ENCODE measurements at places on chromosomes 5 and 9.

GRCh38 chr5:167392240-167392639 is 899.2 kb upstream of the WWC1 start:
- no peak for DNase-seq

DNA sequence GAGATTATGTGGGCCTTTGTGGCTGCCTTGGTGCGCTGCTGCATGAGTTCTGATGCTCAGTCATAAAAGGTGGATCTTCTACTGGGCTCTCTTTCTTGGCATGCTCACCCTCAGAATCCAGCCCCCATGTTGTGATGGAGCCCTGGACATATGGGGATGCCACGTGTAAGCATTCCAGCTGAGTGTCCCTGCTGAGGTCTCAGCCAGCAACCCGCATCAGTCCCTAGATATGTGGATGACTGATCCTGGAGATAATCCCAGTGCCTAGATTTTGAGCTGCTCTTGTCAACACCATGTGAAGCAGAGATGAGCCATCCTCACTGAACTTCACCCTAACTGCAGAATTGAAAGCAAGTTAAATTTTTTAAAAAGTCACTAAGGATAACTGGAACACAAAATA is 390.1 kb downstream of the DMRT2 start:
- no peak for DNase-seq

- no peak for DNase-seq
Measured at GRCh38 chr5:124716169-124716568, 30.3 kb downstream of the ZNF608 start.

GRCh38 chr5:142972064-142972570 is 201.9 kb downstream of the ARHGAP26 start:
- no peak for DNase-seq

GRCh38 chr9:89734600-89735041 is 129.8 kb downstream of the GADD45G start:
- DNase-seq = no peak

GRCh38 chr5:126998201-126998631 is 32.1 kb downstream of the MARCHF3 start:
- DNase-seq = no peak

All from renal pelvis (tissue), 12 donors.